Osteoblast (primary cell): ENCODE measurements at places on chromosomes 1 and 21. TPM values are rescaled to one million over a fixed set of nuclear protein-coding genes. Genes with fewer than 3 reads are reported as not detected.

DNA sequence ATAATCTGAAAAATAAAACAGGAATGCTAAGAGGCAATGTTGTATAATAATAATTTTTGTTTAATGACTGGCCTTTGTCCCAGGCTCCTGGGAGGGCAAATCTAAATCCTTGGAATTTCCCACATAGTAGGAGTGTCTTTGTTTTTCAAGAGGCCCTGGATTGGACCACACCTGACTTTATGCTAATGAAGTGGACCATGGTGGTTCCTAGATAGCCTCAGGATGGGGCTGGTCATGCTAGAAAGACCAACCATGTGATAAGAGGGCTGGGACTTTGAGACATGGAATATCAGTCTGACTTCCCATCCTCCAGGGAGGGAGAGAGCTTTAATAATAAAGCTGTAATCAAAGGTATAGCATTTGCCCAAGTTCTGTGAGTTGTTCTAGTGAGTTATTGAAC is 138.2 kb upstream of the RAB4A start:
- DNase-seq = no peak

DNA sequence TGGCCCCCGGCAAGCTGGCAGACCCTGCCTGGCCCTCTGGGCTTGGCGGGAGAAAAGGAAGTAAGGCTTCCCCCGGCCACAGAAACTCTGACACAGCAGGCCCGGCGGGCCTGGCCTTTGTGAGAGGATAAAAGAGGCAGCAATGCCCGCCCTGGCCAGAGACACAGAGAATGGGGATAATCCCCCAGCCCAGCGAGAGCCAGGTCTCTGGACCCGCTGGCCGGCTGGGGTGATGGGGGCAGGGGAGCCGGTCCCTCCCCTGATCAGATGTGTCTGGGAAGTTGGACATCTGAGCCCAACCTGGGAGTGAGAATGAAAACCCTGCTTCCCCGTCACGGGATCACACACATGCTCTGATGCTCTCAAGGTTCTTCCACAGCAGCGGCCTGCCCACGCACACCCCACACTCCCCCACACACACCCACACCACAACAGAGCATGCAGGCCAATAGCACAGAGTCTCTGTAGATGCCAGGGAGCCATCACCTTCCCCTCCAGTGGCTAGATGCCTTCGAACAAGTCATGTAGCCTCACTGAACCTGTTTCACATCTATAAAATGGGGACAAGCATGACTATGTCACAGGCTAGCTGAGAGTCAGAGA is 4.2 kb downstream of the RSPO1 start:
- DNase-seq = no peak

Gene DISP1
- 4.3 and 4.4 TPM in 2 replicates for total RNA-seq

Gene COL6A2
- 1,184 and 1,265 TPM in 2 replicates for total RNA-seq
